ENCODE measurements at places on chromosomes 12 and 14.

DNA sequence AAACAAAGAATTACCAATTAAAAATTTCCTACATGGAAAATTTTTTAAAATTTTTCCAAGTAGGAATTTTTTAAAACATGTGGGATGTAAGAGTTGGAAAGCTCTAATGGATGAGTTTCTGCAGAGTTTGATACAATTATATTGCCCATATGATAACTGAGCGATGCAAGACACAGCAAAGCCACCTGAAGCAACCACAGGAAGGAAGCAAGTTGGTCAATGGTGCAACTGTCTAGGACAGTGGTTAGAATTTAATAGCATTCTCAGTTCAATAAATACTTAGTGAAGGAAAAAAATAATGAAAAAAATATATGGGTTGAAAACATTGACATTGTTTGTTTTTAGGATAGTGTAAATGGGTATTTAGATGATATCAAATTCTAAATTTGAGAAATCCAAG lies 178.6 kb upstream of the GARIN2 start:
- no peak for DNase-seq

DNA sequence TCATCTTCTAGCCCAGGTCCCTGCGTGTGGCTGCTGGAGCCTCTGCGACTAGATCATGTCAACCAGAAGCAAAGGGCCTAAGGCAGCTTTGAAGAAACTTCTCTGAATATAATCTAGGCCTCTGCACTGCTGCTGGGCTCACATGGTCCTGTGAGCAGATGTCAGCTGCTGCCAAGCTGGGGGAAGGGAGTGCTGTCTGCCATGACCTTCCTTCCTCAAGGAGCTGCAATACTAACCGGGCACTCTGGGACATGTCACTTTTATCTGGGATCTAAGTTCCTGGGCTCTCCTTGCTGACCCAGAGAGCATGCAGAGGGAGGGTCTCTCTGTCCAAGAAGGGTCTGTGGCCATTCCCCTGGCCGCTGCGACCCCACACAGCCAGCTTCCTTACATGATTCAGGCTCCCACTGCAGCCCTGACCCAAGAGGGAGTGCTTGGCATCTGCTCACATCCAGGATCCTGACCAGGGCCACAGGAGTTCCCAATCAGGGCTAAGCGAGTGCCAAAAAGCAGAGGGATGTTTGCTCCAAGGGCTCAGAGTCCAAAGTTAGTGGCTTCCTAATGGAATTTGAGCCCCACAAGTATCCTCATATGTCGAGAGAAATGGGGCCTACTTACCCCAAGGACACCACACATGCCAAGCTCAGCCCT lies 74.0 kb downstream of the PLEKHG3 start:
- no peak for DNase-seq

GRCh38 chr12:106142591-106143261 lies 4.0 kb upstream of the NUAK1 start:
- DNase-seq = no peak

GRCh38 chr12:46369474-46370379 lies 2.8 kb downstream of the SLC38A2 start:
- DNase-seq = no peak

DNA sequence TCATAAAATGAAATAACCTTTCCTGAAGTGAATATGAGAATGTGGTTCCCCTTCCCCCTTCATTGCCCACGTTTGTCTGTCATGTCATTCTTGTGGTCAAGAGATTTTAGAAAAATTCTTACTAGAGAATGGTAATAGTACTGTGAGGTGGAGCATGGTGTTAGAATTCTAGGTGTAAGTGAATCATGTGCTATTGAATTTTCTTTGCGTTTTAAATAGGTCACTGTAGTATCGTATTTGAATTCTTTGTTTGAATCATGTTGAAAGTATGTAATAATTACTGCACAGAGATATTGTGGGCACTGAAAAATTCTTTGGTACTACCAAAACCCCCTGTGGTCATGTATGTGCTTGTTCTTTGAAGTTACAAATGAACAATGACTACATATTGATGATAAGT lies 49.9 kb downstream of the FUT8 start:
- DNase-seq = no peak

GRCh38 chr12:111905502-111905901 lies 63.5 kb downstream of the MAPKAPK5 start:
- DNase-seq = no peak

Measured in K562 (cell line).